Left kidney (tissue), 8 donors: ENCODE measurements at places on chromosomes 3 and 15.

- DNase-seq = no peak
Measured at GRCh38 chr15:36932070-36932469, 168.3 kb downstream of the MEIS2 start.

DNA sequence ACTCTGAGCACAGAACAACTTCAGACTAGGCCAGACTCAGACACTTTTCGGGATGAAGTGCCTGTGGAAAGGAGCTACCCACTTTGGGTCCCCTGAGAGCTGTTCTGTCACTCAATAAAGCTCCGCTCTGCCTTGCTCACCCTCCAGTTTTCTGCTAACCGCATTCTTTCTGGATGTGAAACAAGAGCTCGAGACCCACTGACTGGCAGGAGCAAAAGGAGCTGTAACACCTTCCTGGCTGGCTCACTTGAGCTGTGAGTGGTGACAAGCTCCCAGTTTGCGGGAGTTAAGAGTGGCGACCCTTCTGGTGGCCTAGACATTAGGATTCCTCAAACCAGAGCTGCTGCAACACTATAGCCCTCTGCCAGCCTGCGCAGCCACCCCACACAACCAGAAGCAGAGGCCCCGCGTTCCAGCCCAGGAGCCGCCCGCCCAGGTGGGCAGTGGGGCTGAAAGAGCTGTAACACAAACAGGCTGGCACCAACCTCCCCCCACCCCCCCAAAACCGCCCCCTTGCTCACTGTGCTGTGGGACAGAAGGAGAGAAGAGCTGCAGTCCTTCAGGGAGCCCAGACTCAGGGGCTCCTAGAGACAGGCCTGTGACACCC lies 1178.1 kb upstream of the GBE1 start:
- no peak for DNase-seq

- DNase-seq = no peak
Measured at GRCh38 chr15:25905140-25905539, 42.0 kb upstream of the ATP10A start.

DNA sequence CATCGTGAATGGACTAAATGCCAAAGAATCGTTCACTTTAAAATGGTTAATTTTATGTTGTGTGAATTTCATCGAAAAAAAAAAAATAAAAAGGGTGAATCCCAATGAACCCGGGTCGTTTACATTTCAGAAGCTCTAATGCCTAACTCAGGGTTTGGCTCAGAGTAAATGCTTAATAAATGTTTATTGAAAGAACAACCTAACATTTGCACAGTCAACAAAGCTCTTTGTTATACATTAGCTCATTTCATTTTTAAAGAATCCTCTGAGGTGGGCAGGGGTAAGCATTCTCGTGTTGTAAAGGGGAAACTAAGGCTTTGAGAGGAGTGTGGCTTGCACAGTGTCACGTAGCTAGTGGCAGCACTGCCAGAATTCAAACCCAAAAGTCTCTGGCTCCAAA lies 109.5 kb downstream of the RPLP1 start:
- no peak for DNase-seq

GRCh38 chr15:95669146-95669922 lies 661.2 kb upstream of the NR2F2 start:
- peak; percentile 30 for DNase-seq

DNA sequence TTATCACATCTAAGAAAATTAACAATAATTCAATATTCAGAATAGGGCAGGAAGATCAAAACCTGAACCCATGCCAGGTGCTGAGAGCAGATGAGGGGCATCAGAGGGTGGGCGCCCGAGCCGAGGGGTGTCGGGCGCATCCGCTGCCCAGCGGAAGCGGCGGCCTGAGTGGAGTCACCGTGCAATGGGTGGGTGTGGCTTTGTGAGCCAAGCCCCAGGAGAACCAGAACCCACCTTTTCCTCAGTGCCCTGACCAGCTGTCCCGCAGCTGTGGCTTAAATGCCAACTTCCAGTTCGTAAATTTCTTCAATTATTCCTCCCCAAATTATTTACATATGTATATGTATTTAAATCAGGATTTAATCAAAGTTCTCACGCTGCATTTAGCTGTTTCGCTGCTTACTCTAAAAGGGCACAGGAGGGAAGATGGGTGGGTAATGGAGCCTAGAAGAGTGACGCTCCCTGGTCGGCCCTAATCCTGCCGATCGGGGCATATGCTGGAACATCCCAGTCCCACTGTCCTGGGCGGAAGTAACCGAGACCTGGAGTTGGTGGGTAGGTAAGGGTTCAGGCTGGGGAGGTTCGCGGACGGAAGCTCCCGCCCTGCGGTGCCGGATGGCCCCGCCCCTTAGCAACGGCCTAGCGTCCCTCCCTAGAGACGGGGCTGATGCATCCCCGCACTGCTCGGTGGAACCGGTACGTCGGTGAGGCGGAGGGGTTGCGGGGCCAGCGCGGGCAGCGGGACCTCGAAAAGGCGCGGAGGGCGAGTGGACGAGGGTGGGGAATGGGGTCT lies 1.3 kb downstream of the DNAH1 start:
- peak; percentile 69 for DNase-seq

- DNase-seq = no peak
Measured at GRCh38 chr15:74799856-74800558, 12.6 kb upstream of the LMAN1L start.

- peak; percentile 87 for DNase-seq
Measured at GRCh38 chr3:138329127-138329983, at the start of gene NME9. TSS of gene NME9 (minus strand) at chr3:138329851. CDS start at chr3:138329335, 516 bp downstream.
